Fibroblast of the aortic adventitia (primary cell): ENCODE measurements at places on chromosomes 3 and 15.
A peak's percentile ranks its signal among the peaks of the same experiment; 100 is the strongest.

DNA sequence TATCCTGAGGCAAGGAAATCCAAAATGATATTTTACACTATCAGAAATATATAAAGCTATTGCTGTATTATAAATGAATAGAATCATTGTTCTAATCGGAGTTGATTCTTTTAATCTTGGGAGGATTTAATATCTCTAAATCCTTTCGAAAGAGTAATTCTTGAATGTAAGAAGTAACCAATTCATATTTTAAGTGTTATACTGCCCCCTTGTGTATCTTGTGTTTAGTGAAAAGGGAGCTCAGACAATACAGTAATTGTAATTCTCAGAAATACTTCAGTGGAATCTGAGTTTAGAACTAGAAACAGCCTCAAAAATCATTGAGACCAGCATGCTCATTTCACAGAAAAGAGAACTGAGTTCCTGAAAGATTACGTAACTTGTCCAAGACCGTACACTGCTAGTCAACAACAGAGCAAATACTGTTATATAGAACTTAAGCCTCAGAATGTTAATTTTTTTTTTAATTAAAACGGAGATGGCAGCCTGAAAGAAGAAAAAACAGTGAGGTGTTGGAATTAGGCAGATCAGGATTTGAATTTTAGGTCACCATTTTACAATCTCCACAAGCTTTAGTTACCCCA, 42.9 kb downstream of the PLCH1 start:
- peak; percentile 81 for DNase-seq

- no peak for DNase-seq
Measured at GRCh38 chr15:56725386-56725785, 7.9 kb downstream of the ZNF280D start.

GRCh38 chr15:57698991-57699390, 7.5 kb upstream of the POLR2M start:
- no peak for DNase-seq

DNA sequence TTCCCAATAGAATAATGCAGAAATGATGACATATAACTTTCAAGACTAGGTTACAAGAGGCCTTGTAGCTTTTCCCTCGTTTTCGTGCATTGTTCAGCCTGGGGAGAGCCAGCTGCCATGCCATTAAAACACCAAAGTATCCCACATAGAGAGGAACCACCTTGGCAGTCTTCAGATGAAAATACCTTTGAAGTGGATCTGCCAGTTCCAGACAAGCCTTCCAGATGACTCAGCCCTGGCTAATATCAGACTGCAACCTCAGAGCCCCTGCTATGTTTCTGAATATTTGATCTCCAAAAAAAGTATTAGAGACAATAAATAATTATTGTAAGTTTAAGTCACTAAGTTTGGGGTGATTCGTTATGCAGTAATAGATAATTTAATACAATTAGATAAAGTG, 294.3 kb upstream of the GBE1 start:
- peak; percentile 3 for DNase-seq

DNA sequence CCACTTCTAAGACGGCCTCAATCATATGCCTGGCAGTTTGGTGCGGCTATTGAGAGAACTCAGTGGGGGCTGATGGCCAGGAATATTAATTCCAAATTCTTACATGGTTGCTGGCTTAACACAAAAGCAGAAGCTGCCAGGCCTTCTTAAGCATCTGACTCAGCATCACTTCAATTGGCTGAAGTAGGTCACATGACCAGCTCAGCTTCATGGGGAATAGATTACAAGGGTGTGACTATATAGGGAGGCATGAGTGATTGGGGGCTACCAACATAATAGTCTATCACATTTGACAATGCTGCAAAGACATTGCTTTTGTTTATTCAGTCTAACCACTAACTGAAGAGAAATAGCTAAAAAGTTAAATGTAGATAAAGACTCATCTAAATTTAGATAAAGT, 101.6 kb upstream of the ANKRD28 start:
- DNase-seq, result peak; percentile 90

- DNase-seq, result no peak
Measured at GRCh38 chr15:90901175-90902039, 1.7 kb upstream of the MAN2A2 start.

DNA sequence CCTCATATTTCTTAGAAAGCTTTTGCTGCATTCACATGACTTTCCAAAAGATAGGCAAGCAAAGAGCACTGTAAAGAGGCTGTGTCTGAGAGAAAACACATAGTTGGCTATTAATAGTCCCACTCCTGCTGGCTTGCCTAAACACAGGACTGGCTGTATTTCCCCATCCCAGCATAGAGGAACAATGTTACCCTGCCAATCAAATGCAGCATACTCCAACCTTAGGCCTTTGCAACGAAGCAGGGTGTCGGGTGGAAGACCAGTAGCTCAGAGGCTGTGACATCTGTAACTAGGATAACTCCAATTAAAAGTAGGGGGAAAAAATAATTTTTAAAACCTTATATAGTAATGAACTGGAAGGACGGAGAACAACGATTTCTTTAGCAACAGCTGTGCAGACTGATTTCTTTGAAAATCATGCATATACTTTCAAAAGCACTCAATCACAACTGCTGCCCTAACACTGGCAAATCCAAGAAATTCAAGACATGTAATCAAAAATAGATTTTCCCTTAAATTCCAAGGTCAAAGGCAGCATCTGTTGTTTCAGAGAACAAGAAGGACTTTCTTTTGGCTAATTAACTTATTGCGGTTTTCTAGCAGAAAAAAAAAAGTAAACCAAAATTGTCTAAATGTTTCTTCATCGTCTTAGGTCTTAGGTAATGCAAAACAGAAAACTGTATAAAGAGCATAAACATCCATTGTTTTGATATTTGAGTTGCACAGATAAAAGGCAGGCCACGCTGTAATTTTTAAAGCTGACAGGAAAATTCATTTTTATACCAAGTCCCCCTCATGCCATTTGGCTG, 139.3 kb downstream of the TNIK start:
- peak; percentile 54 for DNase-seq

DNA sequence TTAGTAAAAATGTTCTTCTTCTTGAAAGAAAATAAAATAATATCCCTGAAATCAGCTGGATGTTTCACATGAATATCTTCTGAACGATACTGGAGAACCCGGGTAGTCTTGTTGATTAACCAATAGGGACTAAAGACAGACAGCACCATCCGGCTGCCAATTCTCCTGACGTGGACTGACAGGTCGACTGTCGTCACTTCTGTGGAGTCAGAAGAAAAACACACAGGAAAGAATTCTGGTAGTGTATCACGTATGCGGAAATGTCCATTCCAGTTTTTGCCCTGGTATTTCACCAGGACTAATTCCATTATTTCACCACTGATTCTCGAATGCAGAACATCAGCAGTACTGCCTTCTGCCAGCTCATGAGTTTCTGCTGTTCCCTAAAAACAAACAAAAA, 144.6 kb downstream of the VPS13C start:
- DNase-seq, result no peak

DNA sequence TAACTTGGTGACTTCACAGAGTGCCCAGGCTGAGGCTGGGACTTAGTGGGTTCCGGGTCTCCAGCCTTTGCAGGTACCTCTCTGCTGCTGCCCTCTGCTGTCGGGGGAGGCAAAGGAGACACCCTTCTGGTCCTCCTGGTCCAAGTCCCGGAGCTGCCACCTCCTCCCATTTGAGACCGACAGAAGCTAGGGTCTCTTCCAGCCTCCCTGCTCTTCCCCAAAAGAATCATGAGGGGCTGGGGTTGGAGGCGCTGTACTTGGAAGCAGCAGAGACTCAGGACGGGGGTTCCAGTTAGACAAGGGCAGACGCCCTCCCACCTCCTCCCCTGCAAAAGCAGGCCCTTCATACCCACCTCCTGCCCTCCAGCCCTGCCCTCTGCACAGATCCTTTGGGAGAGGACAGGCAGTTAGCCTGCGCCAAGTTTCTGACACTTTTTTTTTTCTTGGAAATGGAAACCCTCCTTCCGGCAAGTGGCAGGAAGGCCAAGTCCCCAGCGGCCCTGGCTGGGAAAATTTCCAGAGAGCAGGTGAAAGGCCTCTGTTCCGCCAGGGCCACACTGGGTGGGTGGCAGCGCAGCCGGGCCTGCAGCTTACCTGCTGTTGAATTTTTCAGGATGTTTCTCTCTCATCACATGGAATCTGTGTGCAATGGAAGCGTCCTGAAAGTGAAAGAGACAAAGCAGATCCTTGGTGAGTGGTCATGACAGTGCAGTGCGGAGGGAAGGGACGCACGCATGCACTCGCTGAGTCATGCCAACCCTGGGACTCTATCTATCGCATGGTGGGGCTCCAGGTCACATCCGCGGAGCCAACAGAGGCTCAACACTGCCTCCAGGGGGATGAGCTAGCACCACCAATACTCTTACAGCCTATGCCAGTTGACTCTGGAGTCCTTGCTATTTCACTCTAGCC, 119.9 kb downstream of the DGKG start:
- peak; percentile 72 for DNase-seq

DNA sequence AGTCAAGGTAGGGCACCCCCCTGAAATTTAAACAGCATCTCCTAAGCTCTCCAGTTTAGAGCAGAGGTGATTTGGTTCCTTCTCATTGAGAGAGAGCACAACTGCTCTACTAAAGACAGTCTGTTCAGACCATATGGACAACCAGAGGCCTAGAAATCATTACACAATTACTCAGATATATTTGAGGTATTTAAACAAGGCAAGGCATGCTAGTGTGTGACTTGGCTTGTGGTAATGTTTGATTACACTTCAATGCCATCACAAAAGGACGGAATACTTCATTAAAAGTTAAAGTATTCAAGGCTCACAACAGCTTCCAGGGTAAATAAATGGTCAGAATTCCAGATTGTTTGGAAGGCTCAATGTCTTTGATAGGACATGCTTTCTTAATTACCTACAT, 110.2 kb downstream of the LRTM1 start:
- no peak for DNase-seq

DNA sequence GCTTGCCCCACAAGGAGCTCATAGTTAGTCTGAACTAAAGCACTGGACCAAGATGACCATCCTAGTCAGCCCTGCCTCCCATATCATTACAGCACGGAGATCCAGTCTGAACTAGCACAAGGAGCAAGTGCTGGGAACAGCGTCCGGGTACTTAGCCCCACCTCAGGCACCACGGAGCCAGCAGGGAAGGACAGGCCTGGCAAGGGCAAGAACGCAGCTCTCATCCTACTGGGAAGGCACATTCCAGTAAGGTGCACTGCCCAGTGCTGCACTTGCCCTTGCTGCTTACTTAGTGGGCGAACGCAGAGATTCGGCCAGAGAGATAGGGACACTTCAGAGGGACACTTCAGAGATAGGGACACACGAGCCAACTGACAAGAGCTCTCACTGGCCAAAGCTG, 27.6 kb downstream of the SEC61A1 start:
- no peak for DNase-seq

DNA sequence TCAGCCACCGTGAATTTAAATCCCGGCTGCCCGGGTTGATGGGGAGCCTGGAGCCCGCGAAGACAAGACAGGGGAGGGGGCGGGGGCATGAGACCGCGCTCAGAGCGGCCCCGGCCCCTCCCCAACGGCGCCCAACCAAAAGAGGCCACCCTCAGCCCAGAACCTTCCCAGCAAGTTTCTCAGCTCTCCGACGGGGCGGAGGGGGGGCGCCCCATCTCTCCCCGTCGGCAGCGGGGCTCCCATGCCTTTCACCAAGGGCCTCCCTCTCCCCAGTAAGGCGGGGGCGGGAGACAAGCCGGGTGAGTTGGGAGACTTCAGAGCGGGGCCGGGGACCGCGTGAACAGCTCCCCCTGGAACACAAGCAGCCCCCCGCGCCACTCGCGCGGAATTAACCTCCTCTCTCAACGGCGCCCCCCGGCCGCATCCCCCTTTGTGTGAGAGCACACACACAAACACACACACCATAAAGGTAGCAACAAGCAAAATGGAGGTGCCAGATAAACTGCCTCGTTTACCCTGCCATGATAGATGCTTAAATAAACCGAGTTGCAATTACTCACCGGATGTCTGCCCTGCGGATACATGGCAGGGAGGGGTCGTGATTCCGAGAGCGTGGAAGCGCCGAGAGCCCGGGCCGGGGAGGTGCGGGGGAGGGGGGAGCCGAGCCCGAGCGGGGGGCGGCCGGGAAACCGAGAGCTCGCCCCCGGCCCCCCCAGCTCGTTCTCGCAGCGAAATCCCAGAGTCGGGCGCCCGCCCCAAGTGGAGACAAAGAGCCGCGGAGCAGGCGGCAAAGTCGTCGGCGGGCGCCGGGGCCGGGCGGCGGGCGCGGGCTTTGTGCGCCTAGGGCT, 1.3 kb downstream of the TLE3 start:
- DNase-seq, result no peak

DNA sequence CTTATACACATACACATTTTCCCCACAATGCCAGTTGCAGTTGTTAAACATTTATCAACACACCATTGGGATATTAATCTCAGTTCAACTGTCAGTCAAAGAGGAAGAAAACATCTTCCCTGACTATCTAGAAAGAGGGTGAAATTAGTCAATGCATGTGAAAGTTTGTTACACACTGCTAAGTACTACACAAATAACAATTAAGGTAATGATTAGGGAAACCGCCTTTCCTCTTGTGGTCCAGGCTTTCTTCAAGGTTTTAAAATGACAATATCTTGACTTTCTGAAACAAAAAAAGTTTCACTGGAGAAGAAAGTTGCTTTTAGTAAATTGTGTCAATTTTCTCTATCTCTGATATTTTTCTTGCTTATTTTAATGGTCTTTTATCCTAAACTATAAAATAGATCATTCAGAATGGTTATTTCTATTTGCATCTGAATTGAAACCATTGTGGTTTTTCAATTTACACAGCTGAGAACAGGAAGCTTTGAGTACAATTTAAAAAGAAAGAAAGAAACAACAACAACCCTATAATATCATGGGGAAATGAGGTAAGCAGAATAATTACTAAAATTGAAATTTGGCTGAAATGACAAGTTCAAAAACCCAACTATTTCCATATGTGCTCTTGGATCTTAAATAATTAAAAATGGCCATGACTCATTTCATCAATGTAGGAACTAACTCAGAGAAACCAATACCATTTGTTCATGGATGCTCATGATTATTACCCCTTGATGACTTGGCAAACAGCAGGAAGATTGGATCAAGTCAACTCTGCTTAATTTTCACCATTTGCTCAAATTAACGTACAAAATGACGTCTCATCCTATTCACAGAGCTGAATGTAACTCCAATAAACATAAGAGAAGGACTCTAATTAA, 31.7 kb downstream of the GPR149 start:
- DNase-seq, result no peak

DNA sequence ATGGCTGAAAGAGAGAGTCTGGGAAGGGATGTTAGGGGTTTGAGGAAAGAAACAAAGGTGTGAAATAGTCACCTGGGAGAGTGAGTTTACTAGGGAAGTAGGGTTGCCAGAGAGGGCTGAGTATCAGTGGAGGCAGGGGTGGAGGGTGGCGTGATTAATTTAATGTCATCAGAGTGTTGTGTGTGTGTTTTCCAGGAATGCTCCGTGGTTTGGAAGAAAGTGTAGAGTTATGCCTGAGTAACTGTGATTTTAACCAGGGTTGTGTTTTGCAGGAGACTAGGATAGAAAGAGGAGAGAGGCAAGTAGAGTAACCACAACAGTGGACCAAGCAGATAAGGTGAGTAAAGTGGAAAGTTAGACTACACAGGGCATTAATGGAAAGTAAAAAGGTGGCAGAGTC, 27.2 kb downstream of the PLD1 start:
- DNase-seq, result peak; percentile 73

GRCh38 chr3:74263031-74263430, 351.4 kb downstream of the CNTN3 start:
- peak; percentile 6 for DNase-seq
